ENCODE measurements at places on chromosomes 2 and 18.

DNA sequence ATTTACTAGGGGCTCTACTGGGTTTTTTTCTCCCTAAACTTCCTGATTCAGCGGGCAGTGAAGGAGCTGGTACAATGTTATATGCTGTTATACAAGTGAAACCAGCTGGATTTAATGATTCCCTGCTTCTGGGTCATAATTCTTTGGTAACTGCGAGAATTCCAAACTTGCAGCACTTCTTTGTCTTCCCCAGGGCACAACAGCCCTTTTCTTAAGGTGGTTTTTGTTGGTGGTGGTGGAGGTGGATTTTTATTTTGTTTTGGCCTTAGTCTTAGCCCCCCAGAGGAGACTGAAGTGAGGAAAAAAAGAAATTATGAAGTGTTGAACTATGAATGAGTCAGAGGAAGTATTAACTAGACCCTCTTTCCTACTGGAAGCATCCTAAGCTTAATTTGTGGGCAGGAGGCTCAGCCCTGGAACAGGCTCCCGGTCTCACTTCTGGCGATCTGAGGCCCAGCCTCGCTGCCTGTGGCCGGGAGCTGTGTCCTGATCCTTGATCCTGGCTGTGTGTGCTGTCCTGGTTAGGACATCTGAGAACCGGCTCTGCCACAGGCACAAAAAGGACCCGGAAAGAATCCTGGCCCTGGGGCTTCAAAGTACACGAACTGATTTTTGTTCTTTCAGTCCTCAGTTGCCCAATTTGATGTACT lies 141.9 kb downstream of the LYPD6B start:
- no peak for DNase-seq

- no peak for DNase-seq
These were observed 113.4 kb downstream of the MC4R start for GRCh38 chr18:60259052-60259681.

DNA sequence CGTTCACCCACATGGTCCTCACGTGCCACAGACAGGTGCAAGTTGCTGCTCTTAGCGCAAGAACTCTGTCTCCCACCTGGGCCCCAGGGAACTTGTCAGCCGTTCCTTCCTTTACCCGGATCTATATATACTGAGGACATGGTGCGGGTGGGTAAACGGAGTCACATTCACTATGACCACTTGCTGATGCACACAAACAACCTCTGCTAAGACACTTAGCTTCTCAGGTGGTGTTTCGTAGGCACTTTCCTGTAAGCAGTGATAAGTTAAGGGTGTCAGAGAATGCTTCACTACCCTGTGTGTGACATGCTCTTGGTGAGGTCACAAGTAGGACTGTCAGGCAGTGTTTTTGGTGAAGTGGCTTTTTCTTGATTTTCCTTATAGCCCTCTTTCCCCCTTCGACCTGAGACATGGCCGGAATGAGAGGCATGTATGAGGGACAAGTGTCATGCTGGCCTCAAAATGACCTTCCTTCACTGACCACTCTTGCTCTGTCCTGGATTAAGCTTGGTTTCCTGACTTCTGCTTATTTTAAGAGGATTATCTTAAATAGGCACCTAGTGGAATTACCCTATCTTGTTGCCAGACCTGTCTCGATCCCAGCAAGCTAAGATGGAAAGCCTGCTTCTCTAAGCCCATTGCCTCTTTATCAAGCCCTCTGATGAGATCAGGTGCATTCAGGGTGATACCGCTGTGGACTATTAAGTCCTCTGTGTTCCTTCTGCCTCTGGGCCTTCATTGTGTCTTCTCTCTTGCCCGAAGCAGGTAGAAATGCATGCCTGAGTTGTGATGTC lies 97.1 kb upstream of the CELF4 start:
- no peak for DNase-seq

GRCh38 chr2:148614014-148614321 lies 30.6 kb upstream of the EPC2 start:
- no peak for DNase-seq

DNA sequence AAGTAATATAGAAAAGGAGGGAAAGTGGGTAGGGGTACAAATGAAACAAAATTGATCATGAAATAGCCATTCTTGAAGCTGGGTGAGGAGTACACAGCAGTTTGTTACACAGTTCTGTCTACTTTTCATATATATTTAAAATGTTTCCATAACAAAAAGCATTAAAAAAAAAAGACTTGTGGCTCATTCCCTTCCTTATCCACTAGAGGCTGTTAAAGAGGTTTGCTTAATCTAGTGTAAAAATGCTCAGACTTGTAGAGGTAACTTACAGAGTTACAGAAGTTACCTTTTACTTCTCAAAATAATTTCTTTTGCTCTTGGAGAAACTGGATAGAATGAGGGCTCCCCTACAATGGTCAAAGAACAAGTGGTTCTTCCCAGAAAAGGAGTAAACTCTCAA lies 8.1 kb upstream of the WIPF1 start:
- DNase-seq: no peak

GRCh38 chr2:155301221-155301620 lies 602.7 kb downstream of the KCNJ3 start:
- DNase-seq: no peak

DNA sequence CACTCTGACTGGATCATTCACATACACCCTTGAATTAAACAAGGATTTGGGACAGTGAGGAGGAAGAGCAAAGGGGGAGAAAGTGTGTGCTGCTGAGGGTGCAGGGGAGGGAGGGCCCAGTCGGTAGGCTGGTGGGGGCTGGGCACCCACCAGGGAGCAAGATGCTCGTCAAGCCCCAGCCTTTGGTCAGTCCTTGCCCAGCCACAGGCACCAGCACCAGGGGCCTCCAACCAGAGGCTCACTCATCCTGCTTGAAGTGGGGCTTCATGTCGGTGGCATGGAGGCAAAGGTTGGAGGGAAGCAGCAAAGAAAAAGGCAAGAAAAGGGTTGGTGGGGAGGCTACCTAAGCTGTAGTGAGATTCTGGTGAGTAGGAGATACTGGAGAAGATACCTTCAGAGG lies 21.9 kb downstream of the CDC42EP3 start:
- DNase-seq: no peak

DNA sequence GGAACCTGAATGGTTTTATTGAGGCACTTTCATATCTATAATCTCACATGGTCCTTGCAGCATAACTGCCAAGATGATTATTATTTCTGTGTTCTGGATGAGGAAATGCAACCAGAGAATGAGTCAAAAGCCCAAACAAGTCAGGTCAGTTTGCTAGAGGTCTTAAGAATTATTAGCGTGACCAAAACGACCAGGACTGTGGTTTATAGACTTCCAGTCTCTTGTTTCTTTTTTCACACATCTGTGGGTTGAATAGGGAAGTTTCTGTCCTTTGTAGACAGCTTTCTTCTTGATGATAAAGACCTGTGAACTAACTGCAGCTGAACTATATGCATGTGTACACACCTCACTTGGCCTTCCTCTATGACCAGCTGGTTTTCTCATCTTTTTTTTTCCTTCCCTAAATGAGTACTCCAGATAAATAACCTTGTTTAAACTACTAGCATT lies 13.9 kb downstream of the ADAM23 start:
- no peak for DNase-seq

DNA sequence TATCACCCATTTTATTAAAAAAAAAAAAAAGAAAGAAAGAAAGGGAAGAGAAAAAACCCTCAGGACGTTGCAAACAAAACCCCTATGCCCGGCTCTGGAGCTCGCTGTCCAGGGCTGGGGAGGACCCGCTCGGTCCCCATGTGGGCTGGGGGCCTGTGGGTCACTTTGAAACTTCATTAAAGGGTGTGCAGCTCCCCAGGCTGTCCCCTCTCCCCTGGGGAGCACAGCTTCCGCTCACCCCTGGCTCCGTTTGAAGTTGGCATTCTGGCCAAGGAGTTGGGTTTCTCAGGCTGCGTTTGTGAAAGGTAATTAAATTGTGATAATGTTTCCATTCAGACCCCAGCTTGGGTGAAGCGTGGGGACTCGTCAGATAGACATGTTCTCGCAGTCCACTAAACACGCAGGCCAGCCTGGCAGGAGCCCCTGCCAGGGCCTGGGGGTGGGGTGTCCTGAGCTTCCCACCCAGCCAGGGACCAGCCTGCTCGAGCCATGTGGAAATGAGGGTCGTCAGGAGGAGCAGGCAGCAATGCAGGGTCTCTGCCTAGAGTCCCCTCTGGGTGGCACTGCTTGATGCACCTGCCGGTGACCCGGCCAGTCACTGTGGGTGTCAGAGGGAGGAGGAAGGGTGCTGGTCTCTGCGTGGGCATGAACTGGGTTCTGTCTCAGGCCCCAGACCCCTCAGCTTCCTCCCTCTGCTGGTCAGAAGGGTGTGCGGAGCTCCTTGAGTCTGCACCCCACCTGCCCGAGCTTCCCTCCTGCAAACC lies 166.2 kb downstream of the INHBB start:
- no peak for DNase-seq

DNA sequence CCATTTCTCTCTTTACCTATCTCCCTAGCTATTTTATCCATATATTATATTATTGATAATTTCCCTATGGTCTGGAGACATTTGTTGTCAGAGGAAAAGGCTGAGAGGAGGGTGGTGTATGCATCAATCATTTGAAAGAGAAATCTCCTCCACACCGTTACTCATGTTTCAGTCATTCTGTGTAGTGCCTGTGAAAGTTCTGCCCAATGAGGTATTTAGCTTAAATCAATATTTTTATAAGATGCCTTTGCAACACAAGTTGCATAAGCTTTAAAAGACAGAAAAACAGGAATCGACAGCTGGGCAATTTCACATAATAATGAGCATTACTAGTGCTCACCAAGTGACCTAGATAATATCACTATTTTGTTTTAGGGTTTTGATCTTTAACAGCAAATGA lies 363.7 kb upstream of the FSIP2 start:
- DNase-seq: no peak

- no peak for DNase-seq
These were observed 139.2 kb downstream of the MGAT5 start for GRCh38 chr2:134393075-134393461.

- no peak for DNase-seq
These were observed 321.5 kb downstream of the SLC8A1 start for GRCh38 chr2:40130251-40130994.

GRCh38 chr2:174368691-174369090 lies 26.8 kb upstream of the SCRN3 start:
- no peak for DNase-seq

- no peak for DNase-seq
These were observed 300.7 kb downstream of the TCF4 start for GRCh38 chr18:55287149-55287806.

GRCh38 chr2:144217853-144218633 lies 301.9 kb downstream of the ZEB2 start:
- DNase-seq: no peak

DNA sequence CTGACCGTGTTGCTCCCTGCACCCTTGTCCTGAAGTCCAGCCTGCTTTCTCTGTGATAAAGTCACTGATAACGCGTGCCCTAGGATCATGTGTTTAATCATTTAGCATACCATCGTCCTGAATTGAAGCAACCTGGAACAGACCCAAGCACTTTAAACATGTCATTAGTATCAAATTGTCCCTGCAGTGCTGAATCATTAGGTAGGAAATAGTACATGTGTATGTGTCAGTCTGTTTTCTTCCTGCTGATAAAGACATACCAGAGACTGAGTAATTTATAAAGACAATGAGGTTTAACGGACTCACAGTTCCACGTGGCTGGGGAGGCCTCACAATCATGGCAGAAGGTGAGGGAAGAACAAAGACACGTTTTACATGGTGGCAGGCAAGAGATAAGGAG lies 2.8 kb downstream of the ASB18 start:
- no peak for DNase-seq

DNA sequence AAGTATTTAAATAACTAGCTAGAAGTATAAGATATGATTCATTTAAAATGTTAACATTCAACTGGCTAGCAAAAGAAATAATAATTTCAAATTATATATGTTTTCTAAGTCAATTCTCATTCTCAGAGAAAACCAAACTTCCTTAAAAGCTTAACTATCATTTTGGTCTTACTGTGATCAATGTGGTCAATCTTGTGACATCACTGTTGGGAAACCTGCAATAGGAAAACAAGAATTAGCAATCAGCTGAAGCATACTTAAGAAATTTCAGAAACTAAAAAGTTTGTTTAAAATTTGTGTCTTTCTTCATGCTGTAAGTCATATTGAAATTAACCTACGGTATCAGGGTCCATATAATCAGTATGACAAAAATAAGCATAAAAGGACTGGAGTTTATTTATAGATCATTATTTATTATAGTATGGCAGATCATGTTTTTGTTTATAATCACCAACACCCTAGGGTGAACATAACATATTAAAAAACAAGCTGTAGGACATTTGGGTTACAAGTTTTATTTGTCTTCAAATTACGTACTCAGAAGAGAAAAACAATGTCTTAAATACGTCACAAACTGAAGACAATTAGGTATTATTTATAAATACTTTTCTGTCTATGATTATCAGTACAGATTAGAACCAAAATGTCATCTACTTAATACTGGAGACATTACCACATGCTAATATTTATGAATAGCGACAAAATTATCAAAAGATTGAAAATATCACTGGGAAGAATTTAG lies 60.5 kb downstream of the BAZ2B start:
- no peak for DNase-seq

GRCh38 chr2:65820454-65820853 lies 388.1 kb upstream of the SPRED2 start:
- no peak for DNase-seq

GRCh38 chr2:20662308-20662937 lies 4.5 kb upstream of the GDF7 start:
- no peak for DNase-seq

DNA sequence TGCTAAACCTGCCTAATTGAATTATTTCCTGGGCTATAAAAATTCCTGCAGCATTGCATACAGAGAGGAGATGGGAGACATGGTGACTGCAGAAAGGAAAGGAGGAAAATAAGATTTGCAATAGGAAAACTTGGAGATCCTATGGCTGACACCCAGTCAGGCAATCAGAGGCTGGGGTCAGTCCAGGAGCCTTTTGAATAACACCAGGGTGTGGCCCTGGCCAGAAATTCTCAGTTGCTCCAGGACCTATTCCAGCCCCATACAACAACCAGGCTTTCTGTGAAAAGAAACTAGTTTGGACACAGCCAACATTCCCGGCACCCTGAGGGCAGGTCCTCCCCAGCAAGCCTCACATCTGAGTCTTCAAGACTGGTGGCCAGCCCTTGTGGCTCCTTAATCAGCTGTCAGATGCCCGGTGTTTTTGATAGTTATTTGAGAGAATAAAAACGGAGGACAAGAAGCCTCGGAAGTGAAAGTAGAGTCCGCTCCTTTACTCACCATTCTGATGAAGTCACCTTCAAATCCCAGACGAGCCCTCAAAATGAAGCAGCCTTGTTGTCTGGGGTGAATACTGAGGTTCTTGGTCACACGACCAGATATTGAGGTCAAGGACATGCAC lies 31.1 kb upstream of the GMCL1 start:
- DNase-seq: no peak

GRCh38 chr2:67997903-67998302 lies 64.9 kb downstream of the C1D start:
- no peak for DNase-seq

DNA sequence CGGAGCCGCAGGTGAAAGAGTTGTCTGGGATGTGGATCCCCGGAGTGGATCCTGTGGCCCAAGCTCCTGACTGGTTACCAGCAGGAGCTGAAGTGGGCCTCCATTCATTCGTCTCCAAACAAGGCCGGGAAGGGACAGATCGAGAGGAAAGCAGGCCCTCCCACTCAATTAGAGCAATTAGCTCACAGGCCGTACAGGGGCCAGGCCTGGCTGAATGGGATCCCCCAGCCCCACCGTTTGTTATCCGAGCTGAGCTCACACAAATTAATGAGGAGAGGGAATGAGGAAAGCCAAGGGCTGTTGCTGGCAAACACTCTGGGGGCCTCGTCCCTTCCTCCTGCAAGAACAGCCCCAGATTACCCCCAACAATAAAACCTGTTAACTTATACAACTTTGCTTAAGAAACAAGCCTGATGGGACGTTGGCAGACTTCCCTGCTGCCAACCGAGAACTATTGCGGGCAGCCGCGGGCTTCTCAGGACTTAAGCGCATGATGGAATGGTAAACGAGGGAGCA lies 338.0 kb downstream of the BCL11A start:
- no peak for DNase-seq
